ENCODE measurements at places on chromosomes 16 and 17.

GRCh38 chr16:85282842-85283241 lies 170.6 kb upstream of the CIBAR2 start:
- no peak for DNase-seq

- DNase-seq, result no peak
Measured at GRCh38 chr16:85963753-85964285, 64.9 kb downstream of the IRF8 start.

GRCh38 chr16:11423315-11424117 lies 78.3 kb downstream of the RMI2 start:
- no peak for DNase-seq

- DNase-seq, result peak; percentile 23
Measured at GRCh38 chr16:3822366-3823045, 58.0 kb downstream of the CREBBP start.

DNA sequence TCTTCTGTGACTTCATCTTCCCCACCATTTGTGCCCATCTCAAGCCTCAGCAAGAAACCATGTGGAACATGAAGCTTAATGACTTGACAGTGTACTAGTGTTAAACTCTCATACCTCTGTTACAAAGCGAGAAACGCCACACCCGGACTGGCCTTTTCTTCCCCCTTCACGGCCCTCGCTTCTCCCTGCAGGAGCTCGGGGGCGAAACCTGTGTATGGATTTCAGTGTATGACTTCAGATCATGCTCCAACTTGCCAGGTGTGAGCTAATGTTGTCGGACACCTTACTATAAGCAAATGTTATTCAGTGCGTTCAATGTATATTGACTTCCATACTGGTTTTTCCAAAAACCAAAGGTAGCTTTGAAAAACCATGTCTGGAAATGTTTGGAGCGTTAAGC lies 20.1 kb upstream of the SLC5A11 start:
- DNase-seq, result no peak

DNA sequence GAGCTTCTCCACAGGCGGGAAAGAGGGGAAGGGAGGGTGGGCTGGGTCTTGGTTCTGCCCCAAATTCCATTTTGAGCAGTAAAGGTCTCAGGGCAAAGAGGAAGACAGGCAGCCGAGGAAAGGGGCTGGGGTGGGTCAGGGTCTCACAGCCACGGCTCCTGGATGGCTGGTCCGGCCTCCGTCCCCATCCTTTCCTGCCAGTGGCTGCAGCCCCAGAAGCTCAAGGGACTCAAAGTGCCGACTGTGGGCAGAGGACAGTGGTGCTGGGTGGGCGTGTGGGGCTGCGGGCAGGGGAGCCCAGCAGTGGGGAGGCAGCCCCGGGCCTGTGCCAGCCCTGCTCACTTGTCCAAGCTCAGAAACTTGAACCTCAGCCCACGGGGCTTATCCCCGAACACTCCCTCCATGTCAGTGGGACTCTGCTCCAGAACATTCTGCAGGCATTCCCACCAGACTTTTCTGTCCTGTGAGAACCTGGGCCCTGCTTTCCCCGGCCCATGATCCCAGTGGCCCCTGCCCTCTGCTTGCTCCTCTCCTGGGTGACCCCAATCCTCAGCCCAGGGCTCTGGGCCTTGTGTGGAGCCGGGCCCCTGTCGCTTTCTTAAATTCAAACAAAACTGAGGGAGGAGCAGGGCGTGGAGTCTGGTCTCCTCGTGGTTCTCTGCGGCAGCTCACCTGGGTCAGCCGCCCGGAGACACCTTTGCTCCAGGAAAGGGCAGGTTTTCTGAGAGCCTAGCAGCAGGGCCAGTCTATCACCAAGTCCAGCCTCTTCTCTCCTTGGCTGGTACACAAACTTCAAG lies 117.8 kb upstream of the METRNL start:
- no peak for DNase-seq

DNA sequence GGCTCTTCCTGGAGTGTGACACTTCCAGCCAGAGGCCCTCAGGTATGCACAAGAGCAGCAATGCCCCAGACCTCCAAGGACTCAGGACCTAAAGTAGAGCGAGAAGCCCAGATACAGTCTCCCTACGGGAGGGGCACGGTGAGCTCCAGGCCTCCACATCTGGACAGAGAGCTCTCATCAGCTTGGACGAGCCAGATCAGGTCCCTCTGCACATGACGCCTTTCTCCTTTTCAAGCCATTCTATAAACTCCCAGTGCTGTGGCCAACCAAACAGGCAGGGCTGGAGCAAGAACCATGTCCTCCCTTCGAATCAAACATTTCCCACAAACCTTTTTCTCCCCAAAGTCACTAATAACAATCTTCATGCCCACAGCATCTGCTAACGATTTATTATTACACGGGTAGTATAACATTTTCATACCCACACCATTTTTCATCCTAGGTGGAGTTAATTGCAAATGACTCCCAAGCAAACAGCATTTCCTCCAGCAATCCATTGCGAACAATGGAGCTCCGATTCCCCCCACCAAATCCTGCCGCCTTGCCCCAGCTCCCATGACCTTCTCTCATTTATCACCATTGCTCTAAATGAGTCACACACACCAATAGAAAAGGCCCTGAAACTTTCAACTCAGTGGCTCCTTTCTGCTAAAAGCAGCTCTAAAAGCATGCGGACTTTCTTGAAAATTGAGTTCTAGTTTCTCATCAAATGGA lies 24.2 kb upstream of the NLRP1 start:
- no peak for DNase-seq

DNA sequence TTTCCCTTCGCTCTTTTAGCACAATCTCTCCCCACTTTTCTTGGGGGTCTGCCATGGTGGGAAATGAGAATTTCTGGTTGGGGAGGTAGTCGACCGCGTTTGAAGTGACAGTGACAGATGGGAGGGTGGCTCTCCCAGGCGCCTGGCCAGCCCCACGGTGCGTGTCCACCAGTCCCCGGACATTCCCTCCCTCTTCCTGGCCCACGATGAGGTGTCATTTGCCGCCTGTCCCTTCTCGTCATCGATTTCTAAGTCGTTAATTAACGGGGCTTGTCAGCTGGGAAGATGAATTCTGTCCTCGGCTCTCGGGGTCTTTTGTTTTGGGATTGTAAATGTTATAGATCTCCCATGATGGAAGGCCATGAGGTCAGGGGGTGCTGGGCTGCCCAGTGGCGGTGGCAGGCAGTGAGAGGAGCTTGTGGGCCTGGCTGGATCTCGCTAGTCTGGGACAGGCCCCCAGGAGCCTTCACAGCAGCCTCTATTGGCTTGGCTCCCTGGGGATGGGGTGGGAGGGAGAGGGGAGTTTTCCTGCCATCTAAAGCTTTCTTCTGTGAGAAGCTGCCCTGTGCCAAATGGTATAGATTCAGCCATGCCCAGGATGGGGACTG lies 164.2 kb downstream of the MRM1 start:
- DNase-seq, result no peak

DNA sequence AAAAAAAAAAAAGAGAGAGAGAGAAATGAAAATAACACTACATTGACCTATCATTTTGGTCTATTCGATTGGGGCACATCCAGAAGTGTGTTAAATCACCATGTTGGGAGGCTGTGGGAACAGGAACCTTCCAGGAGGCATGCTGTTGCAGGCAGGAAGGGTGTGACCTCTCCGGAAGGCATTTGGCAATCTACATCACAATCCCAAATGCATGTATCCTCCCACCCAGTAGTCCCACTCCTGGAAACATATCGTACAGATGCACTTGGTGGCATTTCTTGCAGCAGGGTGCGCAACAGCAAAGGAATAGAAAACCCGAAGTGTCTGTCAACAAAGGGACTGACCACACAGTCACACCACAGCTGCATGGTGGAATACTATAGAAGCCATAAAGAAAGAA lies 7.9 kb downstream of the PLLP start:
- DNase-seq, result peak; percentile 1

GRCh38 chr17:9809409-9809808 lies 12.5 kb downstream of the GSG1L2 start:
- no peak for DNase-seq

GRCh38 chr17:67642488-67642887 lies 75.2 kb upstream of the NOL11 start:
- no peak for DNase-seq

DNA sequence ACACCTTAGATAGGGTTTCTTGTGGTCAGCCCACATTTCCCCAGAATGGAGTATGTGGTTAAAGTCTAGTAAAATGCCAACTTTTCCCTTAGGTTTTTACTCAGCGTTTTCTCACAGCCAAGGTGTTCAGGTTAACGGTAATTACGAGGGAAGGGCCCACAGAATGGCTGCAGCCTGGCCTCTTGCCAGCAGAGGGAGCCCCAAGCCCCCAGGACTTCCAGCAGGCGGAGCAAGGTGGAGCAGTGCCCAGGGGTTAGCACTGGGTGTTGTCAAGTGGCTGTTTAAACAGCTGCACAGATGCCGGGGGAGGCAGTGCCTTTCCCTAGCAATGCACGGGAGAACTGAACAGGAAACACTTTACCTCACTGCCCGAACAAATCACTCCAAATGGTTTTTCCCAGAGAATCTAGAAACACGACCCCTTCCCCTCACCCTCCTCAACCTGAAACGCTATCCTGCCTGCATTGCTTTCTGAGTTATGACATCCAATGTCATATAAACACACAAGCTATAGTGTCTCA lies 6.6 kb downstream of the PHB1 start:
- DNase-seq, result peak; percentile 87

DNA sequence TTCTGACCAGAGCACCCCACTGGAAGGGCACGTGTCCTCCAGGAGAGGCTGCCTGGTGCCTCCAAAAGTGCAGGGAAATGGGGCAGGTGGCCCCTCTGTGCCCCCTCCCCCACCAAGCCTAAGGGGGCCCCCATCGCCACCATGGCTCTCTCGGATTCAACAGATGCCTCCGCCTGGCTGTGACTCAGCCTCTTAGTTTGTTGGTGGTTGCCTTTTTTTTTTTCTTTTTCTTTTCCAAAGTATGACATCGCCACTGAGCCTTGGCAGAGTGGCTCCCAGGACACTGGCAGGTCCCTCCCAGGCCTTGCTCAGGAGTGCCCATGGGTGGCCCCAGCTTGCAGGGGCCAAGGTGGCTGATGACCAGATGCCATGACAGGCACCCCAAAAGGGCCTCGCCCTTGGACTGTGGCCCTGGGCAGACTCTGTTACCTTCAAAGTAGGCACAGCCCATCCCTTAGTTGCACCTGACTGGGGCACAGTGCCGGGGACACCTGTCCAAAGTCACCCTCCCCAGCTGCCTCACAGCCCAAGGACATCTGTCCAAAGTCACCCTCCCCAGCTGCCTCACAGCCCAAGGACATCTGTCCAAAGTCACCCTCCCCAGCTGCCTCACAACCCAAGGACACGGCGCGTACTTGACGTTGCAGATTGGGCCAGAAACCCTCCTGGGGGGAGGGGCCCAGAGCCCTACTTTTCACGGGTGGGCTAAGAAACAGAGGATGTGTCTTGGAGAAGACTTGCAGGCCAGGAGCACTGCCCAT lies 29.6 kb downstream of the NPTX1 start:
- DNase-seq, result no peak

DNA sequence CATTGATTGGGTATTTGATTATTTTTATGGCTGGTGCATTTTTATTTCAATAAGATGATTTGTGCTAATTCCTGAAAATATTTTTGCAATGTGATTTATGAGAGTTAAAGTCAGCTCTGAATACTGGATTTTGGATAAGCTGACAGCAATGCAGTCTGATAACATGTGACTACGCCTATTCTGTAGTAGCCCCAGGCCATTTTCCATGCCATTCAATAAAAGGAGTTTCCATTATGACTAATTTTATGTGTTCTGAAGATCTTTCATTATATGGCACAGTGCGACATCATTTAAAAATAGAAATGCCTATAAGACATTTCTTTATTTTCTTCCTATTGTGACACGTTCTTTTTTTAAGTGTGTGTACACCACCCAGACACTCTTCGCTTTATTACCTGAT lies 46.3 kb downstream of the KCNJ2 start:
- DNase-seq, result no peak

- no peak for DNase-seq
Measured at GRCh38 chr17:6138761-6139446, 68.7 kb downstream of the WSCD1 start.
